ENCODE measurements at places on chromosomes 13 and 19.
A peak's percentile ranks its signal among the peaks of the same experiment; 100 is the strongest.

DNA sequence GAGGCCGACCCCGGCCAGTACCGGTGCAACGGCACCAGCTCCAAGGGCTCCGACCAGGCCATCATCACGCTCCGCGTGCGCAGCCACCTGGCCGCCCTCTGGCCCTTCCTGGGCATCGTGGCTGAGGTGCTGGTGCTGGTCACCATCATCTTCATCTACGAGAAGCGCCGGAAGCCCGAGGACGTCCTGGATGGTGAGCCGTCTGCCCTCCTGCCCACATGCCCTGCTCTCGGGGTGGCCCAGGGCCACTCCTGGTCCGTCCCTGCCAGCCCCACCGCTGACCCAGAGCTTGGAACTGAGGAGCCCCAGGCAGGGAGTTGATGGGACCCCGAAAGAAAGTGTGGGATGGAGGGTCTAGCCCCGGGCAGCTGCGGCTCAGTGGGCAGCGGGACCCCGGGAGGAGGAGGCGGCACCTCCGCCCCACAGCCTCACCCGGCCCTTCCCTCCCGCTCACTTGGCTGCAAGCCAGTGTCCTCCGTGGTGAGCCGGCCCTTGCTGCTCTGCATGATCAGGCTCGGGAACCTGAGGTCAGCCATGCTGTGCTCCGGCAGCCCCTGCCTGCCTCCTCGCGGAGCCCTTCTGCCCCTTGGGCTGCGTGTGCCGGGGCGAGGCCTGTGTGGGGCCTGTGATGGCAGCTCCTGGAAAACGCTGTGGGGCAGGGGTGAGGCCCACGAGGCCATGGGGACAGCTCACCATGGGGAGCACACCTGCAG, 8.1 kb upstream of the HCN2 start:
- DNase-seq = no peak

DNA sequence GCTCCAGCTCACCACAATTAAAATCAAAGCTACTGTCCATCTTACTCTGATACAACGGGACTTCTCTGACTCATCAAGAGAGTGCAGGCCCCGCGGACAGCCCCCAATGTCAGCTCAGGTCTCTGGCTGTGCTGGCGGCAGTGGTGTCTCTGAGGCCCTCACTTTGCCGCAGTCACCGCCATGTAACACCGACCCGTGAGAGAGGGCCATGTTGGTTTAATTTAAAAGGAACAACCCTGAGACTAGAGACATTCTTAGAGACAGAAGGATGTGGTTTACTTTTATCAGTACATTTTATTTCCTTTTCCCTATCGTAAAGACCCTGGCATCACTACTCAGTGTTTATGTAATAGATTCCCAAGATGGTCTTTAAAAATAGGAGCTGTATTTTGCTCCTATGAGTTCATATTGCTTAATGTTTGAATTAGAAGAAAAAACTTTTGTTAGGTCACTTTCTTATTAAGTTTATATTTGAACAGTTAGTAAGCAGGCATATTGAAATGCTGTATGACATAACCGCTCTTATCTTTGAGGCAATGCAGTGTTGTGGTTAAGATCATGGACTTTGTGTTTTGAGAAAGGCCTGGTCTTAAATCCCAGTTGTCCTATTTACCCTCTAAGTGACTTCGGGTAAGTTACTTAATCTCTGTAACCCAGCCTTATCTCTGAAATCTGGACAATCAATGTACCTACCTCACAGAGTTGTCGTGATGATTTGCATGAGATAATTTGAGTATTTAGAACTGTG, 23.4 kb downstream of the DGKH start:
- DNase-seq = no peak

- no peak for DNase-seq
Observed at GRCh38 chr19:38042132-38042531, 135.1 kb downstream of the SIPA1L3 start.

- no peak for DNase-seq
Observed at GRCh38 chr13:72647422-72647821, 80.0 kb downstream of the MZT1 start.

GRCh38 chr19:34411216-34411615, 7.0 kb downstream of the PDCD2L start:
- no peak for DNase-seq

- DNase-seq = no peak
Observed at GRCh38 chr19:30136611-30137195, 194.7 kb downstream of the URI1 start.

- DNase-seq = no peak
Observed at GRCh38 chr13:95289020-95289444, 12.2 kb downstream of the ABCC4 start.

GRCh38 chr19:46076951-46077814, 36.4 kb upstream of the IGFL4 start:
- DNase-seq = no peak

DNA sequence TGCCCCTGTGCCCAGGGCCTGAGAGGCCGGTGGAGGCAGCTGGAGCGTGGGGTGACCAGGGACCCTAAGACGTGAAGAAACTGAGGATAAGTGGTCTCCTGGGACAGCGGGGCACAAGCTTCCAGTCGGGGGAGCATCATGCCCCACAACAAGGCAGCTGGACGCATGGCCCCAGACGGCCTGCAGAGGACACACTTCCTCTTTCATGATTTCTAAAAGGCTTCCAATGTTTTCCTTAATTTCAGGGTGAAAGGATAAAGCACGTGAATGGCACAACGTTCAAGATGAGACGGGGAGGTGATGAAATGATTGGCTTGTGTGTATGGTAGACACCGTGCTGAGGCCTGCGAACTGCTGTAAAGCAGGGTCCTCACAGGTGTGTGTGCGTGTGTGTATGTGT, 20.2 kb upstream of the MYDGF start:
- no peak for DNase-seq

- DNase-seq = no peak
Observed at GRCh38 chr13:107450931-107451330, 764.4 kb downstream of the LIG4 start.

- no peak for DNase-seq
Observed at GRCh38 chr13:40508767-40509342, 157.6 kb downstream of the FOXO1 start.

- no peak for DNase-seq
Observed at GRCh38 chr13:51549593-51549992, 34.7 kb upstream of the WDFY2 start.

- DNase-seq = peak; percentile 93
Observed at GRCh38 chr19:20565321-20566018, at the start of gene ZNF737. ZNF737 (minus strand) TSS chr19:20565781; CDS start chr19:20565640, 141 bp downstream.

GRCh38 chr13:45328661-45329111, 12.3 kb downstream of the TPT1 start:
- DNase-seq = no peak

GRCh38 chr13:85314686-85315085, 484.5 kb downstream of the SLITRK6 start:
- DNase-seq = no peak

- DNase-seq = no peak
Observed at GRCh38 chr13:62115831-62116230, 700.2 kb upstream of the PCDH20 start.

- peak; percentile 54 for DNase-seq
Observed at GRCh38 chr19:17553256-17553655, 2.2 kb upstream of the COLGALT1 start.

DNA sequence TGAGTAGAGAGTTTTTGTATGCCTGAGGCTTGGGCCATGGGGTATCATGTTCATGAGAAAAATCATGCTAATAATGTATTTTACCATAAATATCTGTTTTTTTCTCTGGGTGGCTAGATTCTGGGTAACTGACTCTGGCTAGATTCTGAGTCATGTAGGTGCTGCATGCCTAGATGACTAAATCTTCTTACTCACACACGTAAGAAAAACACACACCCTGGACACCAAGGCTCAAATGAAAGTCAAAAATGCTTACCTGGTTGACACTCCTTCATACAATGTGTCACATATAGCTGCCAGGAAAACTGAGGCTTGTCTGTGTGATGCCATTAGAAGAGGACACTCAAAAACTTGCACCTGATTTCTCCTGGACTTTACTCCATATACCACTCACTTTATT, 597.4 kb upstream of the SLITRK1 start:
- no peak for DNase-seq

DNA sequence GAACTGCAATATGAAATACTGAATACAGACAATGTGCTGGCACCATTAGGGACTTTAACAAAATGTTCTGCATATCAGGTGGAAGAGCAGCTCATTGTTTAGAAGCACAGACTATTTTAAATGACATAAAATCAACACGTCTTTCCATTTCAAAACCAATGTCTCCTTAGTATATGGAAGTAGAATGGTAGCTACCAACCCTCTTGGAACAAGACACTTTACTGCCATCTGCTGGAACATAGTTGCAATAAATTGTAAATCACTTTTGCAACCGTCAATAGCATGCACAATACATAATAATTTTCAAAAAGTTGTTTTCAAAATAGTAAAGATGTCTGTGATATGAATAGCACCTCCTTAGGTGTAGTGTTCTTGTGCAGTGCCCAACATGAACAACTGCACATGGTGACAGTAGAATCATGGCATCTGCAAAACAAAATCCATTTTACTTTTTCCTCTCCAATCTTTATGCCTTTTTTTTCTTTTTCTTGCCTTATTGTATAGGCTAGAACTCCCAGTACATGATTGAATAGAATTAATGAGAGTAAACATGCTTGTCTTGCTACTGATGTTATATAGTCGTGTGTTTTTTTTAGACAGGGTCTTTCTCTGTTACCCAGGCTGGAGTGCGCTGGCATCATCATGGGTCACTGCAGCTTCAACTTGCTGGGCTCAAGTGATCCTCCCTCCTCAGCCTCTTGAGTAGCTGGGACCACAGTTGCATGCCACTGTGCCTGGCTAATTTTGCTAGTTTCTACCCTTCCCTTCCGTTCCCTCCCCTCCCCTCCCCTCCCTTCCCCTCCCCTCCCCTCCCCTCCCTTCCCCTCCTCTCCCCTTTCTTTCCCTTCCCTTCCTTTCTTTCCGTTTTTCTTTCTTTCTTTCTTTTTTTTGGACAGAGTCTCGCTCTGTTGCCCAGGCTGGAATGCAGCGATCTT, 7.8 kb upstream of the LYPD5 start:
- no peak for DNase-seq

DNA sequence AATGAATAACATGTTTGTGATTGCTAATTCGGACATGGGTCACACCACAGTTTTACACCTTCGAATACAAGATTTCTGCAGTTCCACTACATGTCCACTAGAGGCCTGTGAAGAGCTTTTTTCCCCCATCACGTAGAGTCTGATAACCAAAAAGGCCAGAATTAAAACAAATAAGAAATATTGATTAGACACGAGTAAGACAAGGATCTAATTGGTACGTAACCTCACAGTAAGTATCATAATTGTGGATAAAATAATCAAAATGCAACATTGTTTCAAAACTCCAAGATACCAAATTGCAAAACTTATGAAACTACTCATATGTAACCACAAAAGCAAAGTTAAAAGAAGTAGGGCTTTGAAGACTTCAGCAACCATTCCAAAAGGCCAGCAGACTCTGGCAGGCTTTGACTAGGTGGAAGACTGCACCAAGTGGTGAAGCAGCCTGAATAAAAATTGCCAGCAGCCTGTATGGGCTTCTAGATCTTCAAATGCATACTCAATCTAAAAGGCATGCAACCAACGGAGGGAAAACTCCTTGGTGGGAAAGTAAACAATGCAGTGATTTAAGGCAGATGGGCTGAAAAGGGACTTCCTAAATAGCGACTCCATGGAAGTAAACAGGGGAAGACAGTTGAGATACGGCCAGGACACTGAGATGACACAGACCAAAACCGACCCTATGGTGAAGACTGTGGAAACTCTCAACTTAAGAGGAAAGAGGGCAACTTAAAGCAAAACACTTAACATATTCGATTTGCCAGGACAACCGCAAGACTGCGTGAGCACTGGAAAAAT, 56.7 kb downstream of the STARD13 start:
- no peak for DNase-seq

- no peak for DNase-seq
Observed at GRCh38 chr13:114099191-114099590, 33.2 kb downstream of the RASA3 start.

- no peak for DNase-seq
Observed at GRCh38 chr13:113618455-113618854, 33.9 kb downstream of the TFDP1 start.

- DNase-seq = no peak
Observed at GRCh38 chr13:111347438-111347837, 27.0 kb downstream of the TEX29 start.

- no peak for DNase-seq
Observed at GRCh38 chr13:90591927-90592268, 755.6 kb upstream of the MIR17HG start.

- DNase-seq = no peak
Observed at GRCh38 chr13:113307491-113307890, 10.5 kb downstream of the LAMP1 start.

DNA sequence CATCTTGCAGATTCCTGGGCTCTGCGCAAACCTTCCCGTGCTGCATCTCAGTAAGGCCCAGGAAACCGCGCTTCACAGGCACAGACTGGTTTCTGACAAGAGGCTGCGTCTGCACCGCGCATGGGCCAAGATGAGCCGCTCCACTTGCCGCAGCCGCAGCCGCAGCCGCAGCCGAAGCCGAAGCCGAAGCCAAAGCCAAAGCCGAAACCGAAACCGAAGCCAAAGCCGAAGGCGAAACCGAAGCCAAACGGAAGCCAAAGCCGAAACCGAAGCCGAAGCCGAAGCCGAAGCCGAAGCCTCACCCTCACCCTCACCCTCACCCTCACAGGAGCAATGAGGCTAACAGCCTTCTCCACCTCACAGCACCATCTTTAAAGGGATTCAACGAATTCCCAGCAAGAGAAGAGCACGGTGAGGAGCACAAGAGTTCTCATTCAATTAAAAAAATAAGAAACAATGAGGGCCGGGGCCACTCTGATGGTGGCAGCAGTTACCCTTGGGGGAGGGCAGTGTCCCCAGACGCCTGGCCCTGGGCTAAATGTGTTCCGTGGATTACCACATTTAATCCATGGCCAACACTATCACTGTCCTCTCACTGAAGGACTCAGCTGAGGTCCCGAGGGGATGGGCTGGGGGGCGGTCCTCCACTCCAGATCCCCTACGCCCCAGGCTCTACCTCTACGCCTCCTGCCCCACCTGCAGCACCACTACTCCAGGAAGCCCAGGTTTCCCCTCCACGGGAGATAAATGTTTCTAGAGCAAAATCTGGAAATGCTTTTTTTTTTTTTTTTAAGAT, 29.1 kb downstream of the ZNF787 start:
- DNase-seq = no peak

GRCh38 chr19:56712611-56713276, 41.2 kb upstream of the ZNF835 start:
- DNase-seq = no peak

- DNase-seq = no peak
Observed at GRCh38 chr13:24670961-24671381, 9.2 kb upstream of the ATP12A start.

GRCh38 chr19:11499220-11499726, 6.4 kb downstream of the ZNF653 start:
- no peak for DNase-seq
